ENCODE measurements at places on chromosomes 16 and 17.

DNA sequence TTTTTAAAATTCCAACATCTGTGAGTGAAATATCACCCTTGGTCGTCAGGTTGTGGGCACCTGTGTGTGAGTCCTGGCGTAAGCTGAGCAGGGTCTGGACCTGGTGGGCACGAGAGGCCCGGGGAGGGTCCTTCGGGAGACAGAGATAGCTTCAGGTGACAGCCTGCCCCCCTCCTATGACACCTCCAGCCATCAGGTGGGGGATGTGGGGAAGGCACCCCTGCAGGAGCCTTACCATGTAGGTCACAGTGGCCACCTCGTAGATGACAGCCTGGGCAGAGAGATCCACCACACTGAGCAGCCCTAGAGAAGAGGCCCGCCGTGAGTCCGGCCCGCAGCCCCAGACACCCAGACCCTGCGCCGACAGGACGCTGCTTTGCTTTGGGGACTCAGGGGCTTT is 11.2 kb downstream of the SLC47A2 start:
- DNase-seq = no peak

DNA sequence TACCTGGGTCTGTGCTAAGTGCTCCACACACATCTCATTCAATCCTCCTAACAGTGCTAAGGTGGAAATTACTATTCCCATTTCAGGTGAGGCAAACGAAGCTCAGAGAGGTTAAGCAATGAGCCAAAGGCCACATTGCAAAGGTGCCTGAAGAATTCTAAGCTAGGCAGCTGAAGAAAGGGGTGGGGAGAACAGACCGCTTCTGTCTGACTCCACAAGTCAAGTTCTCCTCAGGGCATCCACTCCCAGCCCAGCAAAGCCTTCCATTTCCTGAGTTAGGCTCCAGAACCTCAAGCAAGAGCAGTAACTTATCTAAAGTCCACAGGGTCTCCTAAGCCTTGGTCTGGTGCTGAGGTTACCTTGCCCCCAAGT is 27.0 kb upstream of the MRPS23 start:
- no peak for DNase-seq

GRCh38 chr16:15752717-15753488 is 102.9 kb downstream of the NDE1 start:
- DNase-seq = no peak

- DNase-seq = no peak
Measured at GRCh38 chr17:78558989-78559388, 18.2 kb downstream of the DNAH17 start.

DNA sequence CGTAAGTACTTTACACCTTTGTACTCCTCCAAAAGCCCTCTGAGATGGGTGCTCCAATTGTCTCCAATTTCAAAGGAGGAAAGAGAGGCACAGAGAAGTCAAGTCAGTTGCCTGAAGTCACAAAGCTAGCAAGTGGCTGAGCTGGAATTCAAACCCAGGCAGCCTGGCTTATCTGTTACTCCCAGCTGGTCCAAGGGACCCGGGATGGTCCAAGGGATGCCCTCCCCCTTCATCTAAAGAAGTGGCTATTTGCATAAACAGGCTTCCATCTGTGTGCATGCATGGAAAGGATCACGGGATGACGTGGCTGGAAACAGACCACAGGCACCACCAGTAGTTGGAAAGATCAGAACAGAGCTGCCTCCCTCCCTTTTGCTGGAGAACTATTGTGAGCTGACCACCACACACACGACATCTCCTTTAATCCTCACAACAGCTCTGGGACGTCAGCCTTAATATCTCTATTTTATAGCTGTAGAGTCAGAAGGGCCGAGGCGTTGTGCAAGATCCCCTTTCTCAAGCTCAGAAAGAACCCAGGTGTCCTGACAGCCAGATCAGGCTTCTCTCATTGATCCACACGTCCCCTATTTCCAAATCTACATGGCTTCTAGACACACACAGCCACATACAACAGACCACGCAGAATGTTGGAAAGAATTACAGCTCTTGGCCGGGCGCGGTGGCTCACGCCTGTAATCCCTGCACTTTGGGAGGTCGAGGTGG is 10.9 kb upstream of the COL1A1 start:
- DNase-seq = no peak

DNA sequence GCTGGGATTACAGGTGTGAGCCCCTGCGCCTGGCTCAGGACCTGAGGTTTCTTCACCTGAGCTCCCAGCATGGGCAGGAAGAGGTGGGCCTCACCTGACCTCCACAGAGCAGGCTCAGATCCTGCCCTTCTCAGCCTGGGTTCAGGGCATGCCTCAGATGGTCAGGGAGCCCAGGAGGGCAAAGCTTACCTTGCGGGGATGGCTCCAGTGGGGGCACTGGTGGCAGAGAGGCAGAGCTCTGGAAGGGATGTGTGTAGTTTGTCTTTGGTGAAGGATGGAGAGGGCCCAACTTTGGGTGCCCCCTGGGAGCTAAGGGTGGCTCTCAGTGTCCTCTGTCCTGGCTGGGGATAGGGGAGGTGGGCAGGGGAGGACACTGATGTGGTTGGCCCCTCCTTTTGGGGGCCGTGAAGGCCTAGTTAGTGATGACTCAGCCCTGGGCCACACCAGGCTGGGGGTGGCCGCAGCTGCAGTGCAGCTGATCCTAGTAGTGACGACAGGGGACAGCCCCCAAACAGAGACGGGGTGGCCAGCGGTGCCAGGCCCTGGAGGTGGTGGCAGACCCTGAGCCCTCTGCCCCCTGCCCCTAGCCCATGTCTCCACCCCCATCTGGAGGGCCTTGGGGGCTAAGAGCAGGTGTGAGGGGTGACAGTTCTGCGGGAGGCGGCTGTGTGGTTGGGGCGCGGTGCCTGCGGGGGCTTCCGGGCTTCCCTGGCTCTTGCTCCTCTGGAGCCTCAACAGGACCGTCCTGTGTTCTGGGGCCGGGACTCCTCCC is 5.8 kb downstream of the NHERF2 start:
- no peak for DNase-seq

DNA sequence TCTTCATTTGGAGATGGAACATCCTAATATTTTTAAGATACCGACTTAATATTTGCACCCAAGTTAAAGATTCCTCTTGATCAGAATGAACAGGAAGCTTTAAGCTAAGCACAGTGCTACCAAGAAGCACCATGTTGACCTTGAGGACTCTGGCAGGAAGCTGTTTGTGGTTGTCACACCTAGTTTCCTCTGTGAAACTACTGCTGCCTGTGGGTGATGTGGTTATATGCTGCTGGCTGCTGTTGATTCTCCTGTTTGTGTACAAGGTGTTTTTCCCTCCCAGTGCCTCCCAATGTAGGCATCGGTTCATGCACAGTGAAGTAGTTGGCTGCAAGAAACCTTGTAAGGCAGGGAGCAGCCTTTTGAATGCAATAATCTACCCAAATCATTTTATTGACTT is 23.4 kb downstream of the RBL2 start:
- DNase-seq = no peak

- no peak for DNase-seq
Measured at GRCh38 chr17:16915752-16916556, 56.0 kb downstream of the TNFRSF13B start.

DNA sequence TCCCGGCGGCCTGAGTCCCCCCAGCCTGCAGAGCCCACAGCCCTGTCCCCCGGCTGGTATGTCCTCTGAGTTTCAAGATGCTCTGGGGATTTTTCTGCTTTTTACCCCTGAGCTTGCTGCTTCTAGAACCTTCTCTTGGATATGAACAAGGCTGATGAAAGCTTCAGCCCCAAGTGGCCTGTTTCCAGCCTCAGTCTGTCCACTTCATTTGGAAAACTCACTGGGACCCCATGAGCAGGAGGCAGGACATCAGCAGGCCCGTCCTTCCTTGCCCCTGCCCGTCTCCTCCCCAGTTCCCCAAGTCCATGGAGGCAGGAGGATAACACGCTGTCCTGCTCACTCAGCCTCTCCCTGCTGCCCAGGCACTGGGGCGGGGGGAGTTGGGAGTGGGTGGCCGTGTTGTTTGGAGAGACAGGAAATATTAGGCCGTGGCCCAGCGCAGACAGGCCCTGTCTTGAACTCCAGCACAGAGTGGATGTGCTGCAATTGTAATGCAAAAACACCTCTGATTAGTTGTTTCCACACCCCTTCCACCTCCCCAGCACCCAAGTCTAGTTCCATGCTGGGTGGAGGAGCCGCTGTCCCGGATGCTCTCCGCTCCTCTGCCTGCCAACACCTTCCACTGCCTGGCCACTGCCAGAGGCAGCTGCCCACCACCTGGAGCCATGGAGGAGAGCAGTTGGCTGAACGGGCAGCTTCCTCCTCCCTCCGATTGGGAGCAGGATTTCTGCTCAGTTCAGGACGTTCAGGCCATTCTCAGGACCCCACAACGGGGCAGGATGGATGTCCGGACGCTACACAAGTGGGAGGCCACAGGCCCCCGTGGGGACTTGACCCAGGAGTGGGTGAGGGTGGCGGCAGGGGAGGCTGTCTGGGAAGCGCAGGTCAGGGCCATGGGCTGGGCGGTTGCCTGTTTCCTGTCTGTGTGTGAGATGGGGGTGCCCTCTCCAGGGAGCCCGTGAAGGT is 216.9 kb upstream of the GSE1 start:
- DNase-seq = no peak

GRCh38 chr17:76086384-76086783 is 7.4 kb downstream of the ZACN start:
- DNase-seq = no peak

- no peak for DNase-seq
Measured at GRCh38 chr17:4919511-4920047, 12.5 kb upstream of the GP1BA start.

DNA sequence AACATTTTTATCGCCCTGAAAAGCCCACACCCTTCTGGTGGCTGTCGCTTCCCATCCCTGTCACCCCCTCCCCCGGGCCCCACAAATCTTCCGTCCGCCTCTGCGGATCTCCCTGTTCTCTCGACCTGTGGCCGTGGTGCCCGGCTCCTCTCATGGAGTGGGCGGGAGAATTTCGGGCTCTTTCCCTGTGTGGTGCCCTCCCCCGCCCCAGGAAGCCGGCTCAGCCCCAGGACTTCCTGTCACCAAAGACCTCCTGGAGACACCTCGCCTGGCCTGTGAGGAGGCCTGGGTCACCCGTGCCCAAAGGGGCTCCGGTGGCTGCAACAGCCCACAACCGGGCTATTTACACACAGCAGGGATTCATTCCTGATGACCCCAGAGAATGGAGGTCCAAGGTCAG is 26.1 kb upstream of the UBE2I start:
- DNase-seq = no peak

- DNase-seq = no peak
Measured at GRCh38 chr17:36540696-36541095, 4.0 kb upstream of the GGNBP2 start.

GRCh38 chr16:66364117-66364958 is 2.2 kb upstream of the CDH5 start:
- no peak for DNase-seq

- DNase-seq = no peak
Measured at GRCh38 chr17:260944-261343, 79.5 kb upstream of the DOC2B start.

DNA sequence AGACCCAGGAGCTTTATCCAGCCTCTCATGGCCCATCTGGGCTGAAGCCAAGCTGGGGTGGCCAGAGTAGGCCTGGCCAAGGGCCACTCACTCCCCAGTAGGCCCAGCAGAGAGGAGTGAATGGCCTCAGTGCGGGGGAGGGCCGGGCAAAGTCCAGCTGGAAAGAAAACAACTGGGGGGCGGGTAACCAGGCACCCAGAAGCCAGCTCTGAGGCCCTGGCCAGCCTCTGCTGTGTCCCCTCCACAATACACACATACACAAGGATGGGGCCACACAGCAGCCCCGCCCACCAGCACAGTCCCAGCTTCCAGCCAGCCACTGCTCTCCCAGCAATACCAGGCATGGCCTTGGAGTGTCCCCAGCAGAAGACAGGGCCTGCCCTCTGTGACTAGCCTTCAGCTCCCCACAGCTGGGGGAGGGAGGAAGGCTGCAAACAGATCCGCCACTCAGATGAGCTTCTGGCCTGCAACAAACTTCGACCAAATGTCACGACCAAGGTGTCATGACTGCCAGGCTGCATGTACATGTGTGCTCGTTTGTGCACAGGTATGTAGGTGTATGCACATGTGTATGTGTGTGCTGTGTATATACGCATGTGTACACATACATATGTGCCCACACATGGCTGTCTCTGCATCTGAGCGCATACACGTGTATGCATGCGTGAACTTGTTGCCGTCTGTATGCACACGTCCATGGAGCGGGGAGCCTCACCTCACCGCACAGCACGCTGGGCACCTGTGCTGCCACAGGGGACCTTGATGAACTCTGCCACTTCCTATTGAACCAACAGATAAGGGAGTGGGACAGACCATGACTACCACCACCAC is 5.0 kb downstream of the CARHSP1 start:
- no peak for DNase-seq

- no peak for DNase-seq
Measured at GRCh38 chr16:67941469-67942199, 2.3 kb downstream of the LCAT start.

GRCh38 chr16:23858542-23858941 is 22.8 kb downstream of the PRKCB start:
- no peak for DNase-seq

- no peak for DNase-seq
Measured at GRCh38 chr17:79742589-79742918, 11.8 kb downstream of the ENPP7 start.

GRCh38 chr17:6455321-6455705 is 11.1 kb downstream of the PIMREG start:
- DNase-seq = no peak

DNA sequence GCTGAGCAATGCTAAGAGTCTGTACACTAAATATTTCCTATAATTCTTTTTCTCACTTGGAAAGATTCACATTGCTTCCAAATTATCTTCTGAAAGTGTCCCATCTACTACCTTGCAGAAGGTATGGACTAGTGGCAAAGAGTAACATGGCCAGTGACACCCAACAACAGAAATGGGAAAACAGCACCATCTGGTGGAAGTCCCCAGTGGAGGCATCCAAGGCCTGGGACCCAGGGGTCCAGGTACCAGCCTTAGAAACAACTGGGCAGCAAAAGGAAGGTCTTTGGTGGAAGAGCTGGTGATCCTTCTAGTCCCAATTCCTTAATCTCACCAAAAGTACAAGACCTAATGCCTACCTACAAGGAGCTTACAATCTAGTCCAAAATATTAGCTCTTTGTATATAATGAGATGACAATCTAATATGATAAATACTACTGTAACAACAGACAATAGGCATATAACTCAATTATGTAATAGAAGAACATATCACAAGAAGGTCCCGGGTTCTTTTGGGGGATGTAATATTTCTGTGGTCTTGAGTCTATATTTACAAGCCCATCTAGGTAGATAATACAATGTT is 55.3 kb downstream of the SKAP1 start:
- no peak for DNase-seq

DNA sequence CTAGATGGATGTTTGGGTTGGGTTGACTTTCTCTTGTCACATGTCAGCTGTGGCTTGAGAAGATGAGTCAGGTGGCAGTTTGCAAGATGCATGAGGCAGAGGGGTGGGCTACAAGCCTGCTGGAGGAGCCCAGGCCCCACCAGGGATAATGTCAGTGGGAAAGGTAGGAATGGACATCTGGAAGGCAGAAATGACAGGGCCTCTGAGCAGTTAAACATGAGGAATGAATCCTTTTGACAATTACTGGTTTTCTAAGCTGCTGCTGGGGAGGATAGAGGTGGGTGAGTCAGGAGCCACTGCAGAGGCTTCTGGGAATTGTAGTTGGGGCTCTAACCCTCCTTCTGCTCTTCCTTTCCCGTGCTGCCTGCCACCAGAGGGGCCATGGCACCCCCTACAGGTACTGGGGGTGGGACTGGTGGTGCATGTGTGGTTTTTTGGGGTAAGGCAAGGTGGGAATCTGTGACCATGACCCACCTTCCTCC is 15.7 kb downstream of the SLC52A1 start:
- no peak for DNase-seq

- no peak for DNase-seq
Measured at GRCh38 chr16:1133810-1134520, 18.9 kb upstream of the CACNA1H start.

- no peak for DNase-seq
Measured at GRCh38 chr17:81334391-81334901, 39.3 kb upstream of the SLC38A10 start.
